CD4-positive, CD25-positive, alpha-beta regulatory T cell (primary cell): ENCODE measurements at places on chromosomes 4 and X. TPM values are rescaled to one million over a fixed set of nuclear protein-coding genes. Genes with fewer than 3 reads are reported as not detected.

DNA sequence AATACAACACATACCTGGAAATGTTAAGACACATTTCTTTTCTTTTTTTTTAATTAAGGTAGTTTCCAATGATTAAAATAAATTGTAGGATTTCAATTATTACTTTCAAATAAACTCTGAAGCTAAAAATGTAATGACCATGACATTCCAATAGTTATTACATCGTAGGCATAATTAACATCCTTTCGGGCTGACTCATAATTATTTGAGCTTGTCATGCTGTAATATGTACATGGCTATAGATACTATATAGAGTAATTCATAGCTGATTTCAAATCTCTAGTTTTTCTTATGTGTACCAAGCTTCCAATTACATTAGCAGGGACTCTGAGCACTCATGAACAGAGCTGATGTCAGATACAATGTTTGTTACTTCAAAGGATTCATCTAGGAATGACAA lies 125.7 kb upstream of the GABRG1 start:
- no peaks in the 10 kb centered on the region for H3K27me3 ChIP-seq
- no peak overlapping the region for H3K4me3 ChIP-seq
- H3K27ac ChIP-seq: no peak overlapping the region
- no peaks in the 10 kb centered on the region for H3K4me1 ChIP-seq

GRCh38 chr4:180581061-180581460 lies 1662.1 kb upstream of the TENM3 start:
- no peak overlapping the region for H3K27ac ChIP-seq
- no peaks in the 10 kb centered on the region for H3K27me3 ChIP-seq
- no peaks in the 10 kb centered on the region for H3K4me1 ChIP-seq
- DNase-seq: no peak

Gene MAPK10
- 0.72 TPM for total RNA-seq

Gene CEP135
- total RNA-seq: 23.9 TPM

DNA sequence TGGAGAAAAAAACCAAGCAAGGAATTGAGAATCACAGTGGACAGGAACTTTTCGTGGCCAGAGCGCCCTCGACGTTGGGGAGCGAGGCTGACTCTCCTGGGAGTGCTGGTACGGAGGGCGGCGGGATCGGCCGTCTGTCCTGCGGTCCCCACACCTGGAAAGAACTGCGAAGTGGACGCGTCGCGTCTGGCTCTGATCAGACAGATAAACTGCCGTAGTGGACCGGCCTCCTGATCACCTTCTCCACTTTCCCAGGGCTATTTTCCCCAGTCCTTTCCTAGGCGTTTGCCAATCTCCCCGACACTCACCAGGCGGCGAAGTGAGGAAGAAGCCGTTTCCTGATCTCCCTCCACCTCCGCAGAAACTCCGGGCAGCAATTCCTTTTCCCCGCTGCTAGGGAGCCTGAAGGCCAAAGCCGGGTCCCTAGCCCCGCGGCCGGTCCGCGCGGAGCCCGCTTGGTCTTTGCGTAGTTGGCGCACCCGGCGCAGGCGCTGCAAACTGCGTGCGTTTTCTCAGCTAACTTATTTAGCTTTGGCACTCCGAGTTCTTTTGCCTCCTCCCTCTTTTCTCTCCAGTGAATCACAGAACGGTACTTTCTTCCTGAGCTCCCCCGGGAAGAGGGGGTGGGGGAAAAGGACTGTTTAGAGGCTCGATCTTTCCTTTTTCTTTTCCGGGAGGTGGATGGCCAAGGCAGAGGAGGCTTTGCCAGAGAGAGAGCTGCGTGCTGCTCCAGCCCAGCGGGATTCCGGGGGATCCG lies at the start of gene ARSJ:
TSS of gene ARSJ (minus strand) at position 500 of the 757 bp plus-strand sequence. CDS start 813 bp downstream, outside the sequence.
- peaks cover 7% of the 10 kb centered on the region for H3K4me1 ChIP-seq
- no peak within 1 kb of the TSS for H3K27ac ChIP-seq
- DNase-seq: no peak
- H3K4me3 ChIP-seq: peak within 1 kb of the TSS; percentile 23

Gene CDS1
- 0.22 TPM for total RNA-seq

GRCh38 chr4:100984901-100985300 lies 362.4 kb downstream of the PPP3CA start:
- DNase-seq: no peak
- no peak overlapping the region for H3K27ac ChIP-seq
- H3K4me1 ChIP-seq: no peaks in the 10 kb centered on the region
- H3K27me3 ChIP-seq: no peaks in the 10 kb centered on the region

GRCh38 chr4:2183394-2183793 lies 58.5 kb downstream of the HAUS3 start:
- no peak overlapping the region for H3K27ac ChIP-seq
- no peaks in the 10 kb centered on the region for H3K4me1 ChIP-seq
- no peak overlapping the region for H3K4me3 ChIP-seq
- H3K36me3 ChIP-seq: no peaks in the 10 kb centered on the region
- no peak for DNase-seq
- no peaks in the 10 kb centered on the region for H3K27me3 ChIP-seq
